Retina (tissue), 1 donor: ENCODE measurements at places on chromosomes 1 and 21.

DNA sequence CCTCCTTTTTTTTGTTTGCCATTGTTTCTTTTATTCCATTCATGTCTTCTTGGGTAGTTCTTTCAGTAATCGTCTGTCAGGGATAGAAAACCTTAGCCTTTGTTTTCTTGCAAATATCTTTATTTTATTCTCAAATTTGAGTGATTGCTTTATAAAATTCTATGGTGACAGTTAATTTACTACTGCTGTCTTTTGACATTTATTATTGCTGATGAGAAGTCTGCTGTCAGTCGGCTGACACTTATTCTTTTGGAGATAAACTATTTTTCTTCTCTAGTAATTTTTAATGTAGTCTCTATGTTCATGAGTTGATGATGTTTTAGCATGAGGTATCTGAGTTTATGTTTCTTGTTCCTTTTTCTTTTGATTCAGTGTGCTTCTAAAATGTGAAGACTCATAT, 983.8 kb downstream of the TTLL7 start:
- no peak for DNase-seq

DNA sequence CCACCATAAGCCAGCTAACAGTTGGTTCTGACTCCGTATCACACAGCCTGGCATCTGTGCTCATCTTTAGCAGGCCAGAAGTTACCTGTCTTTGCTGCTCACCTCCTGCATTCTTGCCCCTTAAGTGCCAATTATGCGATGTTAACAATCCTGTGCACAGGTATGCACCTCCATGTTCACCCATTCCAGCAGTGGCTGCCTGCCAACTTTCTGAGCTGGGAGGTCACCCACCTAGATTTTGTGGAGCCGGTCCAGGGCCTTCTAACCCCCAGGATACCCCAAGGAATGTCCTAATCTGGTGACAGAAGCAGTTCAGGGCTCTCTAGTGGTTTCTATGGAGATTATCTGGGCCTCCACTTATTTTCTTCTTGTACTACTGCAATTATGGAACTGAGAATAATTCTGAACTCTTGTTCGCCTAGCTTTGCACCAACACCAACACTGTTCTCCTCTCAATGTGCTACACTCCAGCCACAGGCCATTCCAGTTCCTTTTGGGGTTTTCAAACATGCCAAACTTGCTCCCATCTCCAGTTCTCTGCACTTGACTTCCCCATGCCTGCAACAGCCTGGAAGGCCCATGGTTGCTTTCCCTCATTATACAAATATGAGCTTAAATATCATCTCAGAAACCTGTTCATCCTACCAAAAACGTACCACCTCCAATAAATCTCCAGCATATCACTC, 9.0 kb downstream of the BCAR3 start:
- no peak for DNase-seq

GRCh38 chr1:10672343-10673050, 123.9 kb downstream of the CASZ1 start:
- DNase-seq, result peak; percentile 71

- no peak for DNase-seq
Measured at GRCh38 chr1:152048416-152049009, 11.7 kb upstream of the S100A11 start.

DNA sequence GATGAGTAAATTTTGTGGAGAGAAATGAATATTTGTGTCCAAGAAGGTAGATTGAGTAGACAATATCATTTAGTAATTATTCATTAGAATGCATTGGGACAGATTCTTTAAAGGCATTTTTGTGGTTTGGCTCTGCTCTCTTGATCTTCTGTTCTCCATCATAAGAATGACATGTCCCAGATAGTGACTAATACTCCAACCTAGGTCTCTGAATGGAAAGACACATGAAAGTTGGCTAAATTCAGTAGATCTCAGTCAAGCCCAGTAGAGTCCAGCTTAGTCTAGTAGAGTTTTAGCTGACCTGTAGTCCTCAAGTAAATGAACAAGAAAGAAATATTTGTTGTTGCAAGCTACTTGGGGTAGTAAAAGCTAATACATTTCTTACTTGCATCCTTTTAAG, 61.8 kb upstream of the DNAH14 start:
- DNase-seq, result no peak

DNA sequence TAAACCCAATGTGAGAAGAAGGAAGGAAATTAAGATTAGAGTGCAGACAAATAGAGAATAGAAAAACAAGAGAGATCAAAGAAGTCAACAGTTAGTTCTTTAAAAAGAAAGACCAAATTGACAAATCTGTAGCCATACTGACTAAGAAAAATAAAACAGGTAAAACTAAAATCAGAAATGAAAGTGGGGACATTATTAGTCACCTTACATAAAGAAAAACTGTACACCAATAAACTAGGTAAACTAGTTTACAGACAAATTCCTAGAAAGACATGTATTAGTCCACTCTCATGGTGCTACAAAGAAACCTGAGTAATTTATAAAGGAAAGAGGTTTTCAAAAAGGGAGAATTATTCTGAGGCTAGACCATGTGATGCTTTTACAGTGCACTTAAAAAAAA, 22.3 kb downstream of the BLZF1 start:
- no peak for DNase-seq

DNA sequence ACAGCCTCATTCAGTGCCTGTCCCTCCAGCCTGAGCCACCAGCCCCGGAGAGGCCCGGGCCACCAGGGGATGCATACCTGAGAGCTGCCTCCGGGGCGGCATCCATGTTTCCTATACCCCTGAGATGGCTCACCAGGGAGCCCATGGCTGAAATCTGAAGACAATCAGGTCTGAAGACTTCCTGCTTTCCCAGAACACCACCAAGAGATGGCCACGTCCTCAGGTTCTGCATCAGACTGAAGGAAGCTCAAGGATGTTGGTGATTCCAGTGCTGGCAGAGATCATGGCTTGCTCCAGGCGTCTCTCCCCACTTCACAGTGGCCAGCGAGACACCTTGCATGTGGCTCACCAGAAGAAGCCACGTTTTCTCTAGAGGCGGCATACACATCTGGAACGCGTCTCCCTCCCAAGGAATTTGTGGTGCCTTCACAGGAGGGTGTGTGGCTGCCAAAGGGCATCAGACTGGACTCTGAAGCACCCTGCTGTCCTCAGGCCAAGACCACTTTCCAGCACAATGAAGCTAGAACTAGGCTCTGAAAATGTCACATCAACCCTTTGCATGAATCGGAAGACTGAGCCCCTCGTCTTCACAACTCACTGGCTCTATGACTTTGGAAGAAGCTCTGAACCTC, 170.7 kb upstream of the IRF2BP2 start:
- DNase-seq, result no peak

DNA sequence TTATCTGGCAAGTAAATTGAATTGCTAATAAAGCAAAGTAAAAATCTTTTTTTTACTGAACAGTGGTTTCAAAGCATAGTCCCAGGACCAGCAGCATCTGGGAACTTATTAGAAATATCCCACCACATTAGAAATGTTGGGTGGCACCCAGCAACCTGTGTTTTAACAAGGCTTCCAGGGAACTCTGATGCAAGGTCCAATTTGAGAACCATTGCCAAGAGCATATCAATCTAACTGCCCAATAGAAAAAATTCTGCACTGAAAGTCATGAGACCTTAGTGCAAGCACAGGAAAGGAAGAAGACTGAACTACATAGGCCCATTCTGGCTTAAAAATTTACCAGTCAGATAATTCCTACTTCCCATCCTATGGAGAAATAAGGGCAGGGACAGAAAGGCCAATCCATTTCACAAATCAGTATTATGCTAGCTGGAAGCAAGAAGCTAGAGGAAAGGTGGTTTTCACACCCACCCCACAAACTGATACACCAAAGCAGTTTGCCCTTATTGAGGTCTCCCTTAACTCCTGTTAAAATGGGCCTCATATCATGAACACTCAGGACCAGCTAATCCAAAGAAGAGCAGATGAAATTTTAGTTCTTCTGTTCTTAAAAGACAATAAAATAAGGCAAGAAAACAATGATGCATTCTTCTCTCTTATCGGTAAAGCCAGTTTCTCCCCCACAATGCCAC, 17.5 kb upstream of the C1orf105 start:
- DNase-seq, result no peak

- DNase-seq, result no peak
Measured at GRCh38 chr1:47534436-47534835, 96.6 kb downstream of the FOXD2 start.

DNA sequence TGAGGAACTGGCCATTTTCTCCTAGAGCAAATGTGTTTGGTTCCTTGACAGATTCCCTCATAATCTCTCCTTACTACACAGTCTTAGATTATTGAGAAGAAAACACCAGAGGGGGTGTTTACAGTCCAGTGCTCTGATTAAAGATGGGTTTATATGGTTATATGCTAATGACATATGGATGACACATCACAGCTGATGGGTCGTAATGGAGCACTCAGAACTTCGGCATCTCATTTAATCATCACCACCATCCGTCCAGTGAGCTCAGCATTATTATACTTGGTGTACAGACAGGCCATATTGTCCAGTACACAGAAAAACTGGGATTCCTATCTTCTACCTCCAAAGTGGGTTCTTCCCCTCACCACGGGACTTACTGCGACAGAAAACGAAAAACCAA, 22.3 kb upstream of the NR5A2 start:
- no peak for DNase-seq

- DNase-seq, result no peak
Measured at GRCh38 chr1:46301406-46301807, 2.0 kb downstream of the LRRC41 start.

- no peak for DNase-seq
Measured at GRCh38 chr21:45297329-45297728, 9.6 kb upstream of the POFUT2 start.

DNA sequence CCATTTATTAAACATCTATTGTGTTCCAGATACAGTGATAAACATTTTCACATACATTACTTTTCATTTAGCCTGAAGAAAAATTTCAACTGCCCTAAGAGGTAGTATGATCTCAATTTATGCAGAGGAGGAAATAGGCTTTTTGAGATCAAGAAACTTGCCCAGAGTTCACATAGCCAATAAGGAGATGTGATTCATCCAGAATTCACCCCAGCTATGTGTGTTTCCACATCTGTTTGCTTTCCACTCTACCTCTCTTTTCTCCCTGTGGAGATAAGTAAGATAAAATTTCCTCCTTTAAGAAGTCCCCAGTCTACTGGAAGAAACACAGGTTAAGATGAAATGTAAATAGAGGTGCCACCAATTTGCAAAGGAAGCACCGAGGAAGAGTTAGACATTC, 199.7 kb upstream of the C8B start:
- DNase-seq, result no peak

GRCh38 chr1:6825828-6826227, 40.6 kb downstream of the CAMTA1 start:
- DNase-seq, result no peak

GRCh38 chr1:169364948-169365347, 2.6 kb downstream of the NME7 start:
- DNase-seq, result no peak

GRCh38 chr1:152189657-152190442, 30.8 kb upstream of the RPTN start:
- DNase-seq, result peak; percentile 63

- no peak for DNase-seq
Measured at GRCh38 chr21:36773117-36773516, 74.2 kb downstream of the SIM2 start.

DNA sequence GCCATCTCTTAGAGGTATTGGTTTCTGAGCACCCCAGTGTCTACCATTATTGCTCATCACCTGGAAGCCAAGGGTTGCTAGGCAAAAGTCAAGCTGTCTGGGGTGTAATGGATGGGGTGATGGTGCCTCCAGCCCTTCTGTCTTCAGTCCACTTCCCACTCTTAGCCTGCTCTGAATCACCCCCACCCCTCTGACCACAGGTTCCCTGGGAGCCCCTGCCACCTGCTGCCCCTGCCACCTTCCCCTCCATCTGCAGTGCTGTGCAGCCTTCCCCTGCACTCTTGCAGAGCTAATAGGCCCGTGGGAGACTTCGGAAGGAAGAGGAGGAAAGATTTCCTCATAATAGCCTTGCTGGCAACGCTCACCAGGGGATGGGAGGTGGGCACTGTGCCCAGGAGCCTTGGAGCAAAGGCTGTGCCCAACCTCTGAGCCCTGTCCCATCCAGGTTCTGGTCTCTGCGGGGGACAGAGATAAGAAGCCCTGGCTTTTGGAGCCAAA, 35.5 kb downstream of the CAPN2 start:
- DNase-seq, result no peak

- DNase-seq, result no peak
Measured at GRCh38 chr1:185987611-185988321, 253.6 kb downstream of the HMCN1 start.

- DNase-seq, result no peak
Measured at GRCh38 chr1:2623571-2624337, 9.1 kb downstream of the MMEL1 start.

- DNase-seq, result no peak
Measured at GRCh38 chr21:29540289-29540688, 241.6 kb downstream of the BACH1 start.

DNA sequence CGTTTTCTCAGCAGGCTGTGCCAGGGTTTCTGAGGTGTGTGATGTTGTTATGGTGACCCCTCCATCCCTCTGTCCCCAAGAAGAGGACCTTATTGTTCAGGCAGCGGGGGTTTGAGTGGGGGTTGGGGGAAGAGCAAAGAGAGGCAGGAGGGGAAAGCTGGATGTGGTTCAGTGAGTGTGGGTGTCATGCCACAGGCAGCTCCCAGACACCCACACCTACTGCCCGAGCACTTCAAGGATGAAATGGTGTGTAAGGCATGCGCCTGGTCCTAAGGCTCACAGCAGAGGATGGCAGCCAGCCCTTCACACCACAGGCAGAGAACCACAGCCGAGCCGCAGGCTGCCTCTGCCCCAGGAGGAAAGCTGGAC, 49.9 kb upstream of the STUM start:
- DNase-seq, result no peak

DNA sequence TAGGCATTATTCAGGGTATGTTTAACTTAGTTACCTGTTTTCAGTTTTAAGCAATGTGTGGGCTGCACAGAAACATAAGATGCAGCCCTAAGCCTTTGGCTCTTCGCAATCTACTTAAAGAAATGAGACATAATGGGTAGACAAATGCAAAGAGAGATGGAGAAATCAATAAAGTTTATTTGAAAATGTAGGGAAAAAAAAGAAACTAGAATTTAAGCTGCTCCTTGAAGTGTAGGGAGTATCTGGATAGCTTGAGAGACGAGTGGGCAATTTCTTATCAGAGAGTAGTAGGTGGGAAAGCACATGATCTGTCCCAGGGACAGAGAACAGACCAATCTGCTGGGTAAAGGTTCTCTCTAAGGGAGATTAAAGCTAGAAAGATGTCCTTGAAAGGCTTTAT, 8.9 kb downstream of the WNT2B start:
- no peak for DNase-seq

DNA sequence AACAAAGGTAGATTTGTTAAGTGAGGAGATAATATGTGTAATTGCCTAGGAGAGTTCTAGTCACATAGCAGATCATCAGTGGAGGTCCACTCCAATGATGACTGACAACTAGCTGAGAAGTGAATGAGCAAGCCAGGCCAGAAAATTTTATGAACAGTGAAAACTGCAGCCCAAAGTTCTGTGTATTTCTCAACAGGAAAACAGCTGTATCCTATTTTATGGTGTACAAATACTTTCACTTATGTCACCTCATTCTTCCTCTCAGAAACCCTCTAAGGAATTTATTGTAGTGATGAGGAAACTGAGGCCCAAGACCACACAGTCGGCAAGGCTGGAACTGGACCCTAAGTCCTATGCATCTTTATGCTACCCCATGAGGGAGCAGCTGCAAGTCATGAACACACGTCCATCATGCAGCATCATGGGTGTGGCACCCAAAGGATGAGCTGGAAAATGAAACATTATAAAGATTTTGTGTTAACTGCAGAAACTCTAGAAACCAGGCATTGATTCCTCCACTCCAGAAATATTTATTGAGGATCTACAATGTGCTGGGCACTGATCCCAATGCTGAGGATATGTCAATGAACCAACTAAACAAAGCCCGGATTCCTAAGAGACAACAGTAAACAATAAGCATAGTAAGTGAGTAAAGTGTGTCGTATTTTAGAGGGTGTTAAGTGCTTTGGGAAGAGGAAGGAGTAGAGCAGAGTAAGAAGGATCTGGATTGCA, 99.5 kb upstream of the DUSP10 start:
- DNase-seq, result no peak
